ENCODE measurements at places on chromosomes 13 and 19.

- no peak for DNase-seq
These were observed 783.3 kb upstream of the ATXN8OS start for GRCh38 chr13:69324090-69324886.

- no peak for DNase-seq
These were observed 68.4 kb upstream of the SPATA13 start for GRCh38 chr13:24092108-24092507.

DNA sequence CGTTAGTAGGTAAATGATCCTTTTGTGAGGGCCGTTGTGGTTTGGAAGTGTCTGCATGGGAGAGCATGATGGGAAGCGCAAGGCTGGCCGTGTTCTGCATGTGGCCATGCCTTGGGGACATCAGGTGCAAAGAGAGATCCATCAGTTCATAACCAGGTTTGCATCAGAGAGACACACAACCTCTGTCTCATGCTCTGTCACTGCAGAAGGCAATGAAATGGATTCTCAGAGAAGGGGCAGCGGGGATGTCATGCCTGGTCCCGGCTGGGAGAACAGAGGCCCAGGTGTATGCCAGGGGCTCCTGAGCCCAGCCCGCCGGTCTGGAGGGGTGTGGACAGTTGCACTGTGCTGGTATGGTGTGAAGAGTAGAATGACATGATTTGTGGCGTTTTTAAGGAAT lies 60.2 kb downstream of the GGACT start:
- no peak for DNase-seq

DNA sequence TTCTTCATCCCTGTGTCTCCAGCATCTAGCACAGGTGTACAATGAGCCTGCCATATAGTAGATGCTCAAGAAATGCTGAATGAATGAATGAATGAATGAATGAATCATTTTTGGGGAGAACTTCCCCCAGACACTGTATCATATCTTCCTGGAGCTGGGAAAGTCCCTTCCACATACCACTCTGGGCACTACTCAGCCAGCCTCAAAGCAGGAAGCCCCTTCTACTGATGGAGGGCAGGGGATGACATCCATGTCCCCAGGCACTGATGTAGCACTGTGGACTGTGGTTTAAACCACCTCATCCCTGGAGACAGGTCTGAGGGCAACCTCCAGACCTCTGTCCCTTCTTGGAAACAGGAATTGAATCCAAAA lies 4.8 kb downstream of the GNA15 start:
- DNase-seq, result no peak

DNA sequence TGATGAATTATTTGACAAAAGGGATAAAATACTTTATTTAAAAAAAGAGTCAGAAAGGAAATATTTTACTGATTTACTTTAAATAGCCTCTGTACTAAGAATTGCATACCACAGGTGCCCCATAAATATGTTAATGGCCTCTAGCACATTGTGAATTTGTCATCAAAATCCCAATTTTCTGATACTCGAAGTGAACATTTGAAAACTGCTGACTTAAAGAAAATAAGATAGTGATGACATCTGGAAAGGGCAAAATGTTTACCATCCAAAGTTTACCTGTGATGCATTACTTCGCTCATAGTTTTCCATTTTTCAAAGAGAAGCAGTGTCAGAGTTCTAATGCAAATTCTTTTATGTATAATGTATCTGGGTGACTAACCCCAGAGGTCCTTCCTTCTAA lies 455.4 kb downstream of the KLF5 start:
- no peak for DNase-seq

GRCh38 chr13:50106559-50106958 lies 91.3 kb downstream of the KCNRG start:
- no peak for DNase-seq

GRCh38 chr13:33793726-33794125 lies 24.2 kb upstream of the RFC3 start:
- DNase-seq, result no peak

- peak; percentile 73 for DNase-seq
These were observed 20.8 kb upstream of the SGCG start for GRCh38 chr13:23159760-23160637.

GRCh38 chr19:34985249-34986022 lies 14.7 kb upstream of the GRAMD1A start:
- DNase-seq, result peak; percentile 43

DNA sequence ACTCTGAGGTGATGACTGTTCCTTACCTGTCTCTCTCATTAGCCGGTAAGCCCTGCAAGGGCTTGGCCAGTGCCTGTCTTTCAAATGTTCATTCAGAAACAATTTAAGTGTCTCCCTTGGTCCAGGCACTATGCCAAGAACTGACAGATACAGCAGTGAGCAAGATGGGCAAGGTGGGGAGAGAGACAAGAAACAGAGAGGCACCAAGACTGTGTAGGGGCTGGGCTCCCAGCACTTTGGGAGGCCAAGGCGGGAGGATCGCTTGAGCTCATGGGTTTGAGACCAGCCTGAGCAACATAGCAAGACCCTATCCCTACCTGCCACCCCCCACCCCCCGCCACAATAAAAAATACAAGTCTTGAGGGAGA lies 1.3 kb upstream of the CCNE1 start:
- no peak for DNase-seq

DNA sequence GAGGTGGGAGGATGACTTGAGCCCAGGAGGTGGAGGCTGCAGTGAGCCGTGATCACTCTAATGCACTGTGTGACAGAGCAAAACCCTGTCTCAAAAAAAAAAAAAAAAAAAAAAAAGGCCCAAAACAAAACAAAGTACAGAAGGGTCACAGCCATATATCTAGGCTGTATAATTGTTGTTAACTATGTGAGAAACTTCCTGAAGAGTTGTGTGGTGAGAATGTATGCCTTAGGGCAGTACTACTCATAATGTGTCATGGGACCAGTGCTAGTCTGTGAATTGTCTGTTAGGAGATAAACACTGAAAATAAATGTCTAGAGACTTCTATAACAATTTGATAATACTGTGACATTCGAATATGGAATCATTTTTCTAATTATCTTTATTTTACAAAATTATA lies 43.1 kb downstream of the PAN3 start:
- DNase-seq, result peak; percentile 11

DNA sequence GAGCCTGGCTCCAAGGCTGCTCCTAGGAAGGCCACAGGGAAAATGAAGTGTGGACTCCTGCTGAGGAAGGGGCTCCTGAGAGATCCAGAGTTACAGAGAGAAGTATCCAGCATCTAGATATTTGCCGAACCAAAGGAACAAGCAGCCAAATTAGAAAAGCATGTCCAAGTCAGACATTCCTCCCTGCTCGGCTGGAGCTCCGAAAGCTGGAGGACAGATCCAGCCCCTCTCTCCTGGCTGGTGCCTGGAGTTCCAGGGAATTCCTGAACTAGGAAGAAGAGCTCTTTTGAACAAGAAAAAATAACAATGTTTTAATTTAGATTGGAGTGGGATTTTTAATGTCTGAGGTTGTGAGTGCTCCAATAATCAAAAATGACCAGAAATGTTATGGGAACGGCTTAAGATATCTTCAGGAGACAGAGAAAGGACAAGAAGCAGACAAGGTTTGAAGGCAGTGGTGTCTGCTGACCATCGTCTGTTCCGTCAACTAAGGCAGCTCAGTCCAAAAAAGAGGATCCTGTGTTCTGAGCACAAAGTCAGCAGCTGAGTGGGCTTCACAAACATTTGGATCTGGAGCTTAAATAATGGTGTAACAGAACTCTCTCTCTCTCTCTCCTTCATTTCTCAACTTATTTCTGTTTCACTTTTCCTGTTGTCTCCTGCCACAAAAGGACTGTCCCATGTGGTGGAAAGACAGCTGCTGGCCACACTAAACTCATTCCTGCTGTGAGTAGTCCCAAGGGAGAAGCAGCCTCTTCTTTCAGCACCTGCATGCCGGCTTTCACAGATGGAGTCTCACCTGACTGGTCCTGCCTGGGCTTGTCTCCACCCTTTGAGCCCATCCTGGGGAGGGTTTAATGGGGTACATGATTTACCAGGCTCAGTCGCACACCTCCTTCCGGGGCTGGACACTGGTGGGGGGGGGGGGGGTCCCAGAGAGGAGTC lies 31.5 kb upstream of the IRS2 start:
- DNase-seq, result peak; percentile 28

GRCh38 chr19:15299568-15300409 lies 32.5 kb downstream of the BRD4 start:
- DNase-seq, result peak; percentile 50

DNA sequence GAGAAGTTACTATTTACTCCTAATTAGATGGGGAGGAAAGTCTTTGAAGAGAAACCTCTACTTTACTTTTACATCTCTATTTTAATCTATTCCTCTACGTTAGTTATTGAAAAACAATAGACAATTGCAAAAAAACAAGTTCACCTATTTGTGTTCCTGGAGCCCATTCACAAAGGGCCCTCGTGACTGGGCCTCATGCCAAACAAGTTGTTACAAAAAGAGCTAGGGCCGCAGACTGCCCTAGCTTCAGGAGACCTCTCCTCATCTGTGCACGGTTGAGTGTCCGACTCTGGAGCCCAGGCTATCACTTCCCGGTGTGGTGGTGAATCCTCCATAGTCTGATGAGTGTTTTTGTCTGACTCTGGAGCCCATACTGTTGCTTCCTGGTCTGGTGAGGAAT lies 190.9 kb downstream of the ZNF486 start:
- no peak for DNase-seq

DNA sequence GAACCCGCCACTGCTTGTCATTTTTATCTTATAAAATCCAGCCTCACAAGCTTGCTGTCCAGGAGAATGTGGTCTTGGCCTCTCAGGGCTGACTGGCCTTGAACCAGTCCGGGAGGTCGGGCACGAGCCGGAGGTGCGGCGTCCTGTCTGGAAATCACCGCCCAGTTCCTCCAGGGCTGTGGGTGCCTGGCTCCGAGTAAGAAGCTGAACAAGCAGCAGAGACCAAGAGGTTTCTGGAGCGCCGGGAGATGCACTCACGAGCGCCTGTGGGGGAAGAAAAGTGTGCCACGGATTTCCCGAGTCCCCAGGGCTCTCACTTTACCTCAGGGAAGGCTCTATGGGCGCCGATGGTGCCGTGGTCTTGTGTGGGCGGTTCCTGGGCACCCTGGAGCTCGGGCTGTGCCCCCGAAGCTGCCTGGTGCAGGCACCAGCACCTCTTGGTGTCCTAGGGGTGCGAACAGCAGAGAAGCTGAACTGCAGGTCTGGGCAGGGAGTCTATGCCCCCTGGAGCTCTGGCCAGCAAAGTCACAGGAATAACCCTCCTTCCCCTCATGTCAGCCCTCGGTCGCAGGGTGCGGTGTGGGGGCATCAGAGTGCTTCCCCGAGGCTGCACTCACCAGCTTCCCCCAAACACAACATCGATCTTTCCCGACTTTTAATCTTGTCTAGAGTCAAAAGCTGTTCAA lies 50.0 kb downstream of the GAS6 start:
- DNase-seq, result no peak

GRCh38 chr13:48526286-48526685 lies 6.6 kb downstream of the RCBTB2 start:
- no peak for DNase-seq

DNA sequence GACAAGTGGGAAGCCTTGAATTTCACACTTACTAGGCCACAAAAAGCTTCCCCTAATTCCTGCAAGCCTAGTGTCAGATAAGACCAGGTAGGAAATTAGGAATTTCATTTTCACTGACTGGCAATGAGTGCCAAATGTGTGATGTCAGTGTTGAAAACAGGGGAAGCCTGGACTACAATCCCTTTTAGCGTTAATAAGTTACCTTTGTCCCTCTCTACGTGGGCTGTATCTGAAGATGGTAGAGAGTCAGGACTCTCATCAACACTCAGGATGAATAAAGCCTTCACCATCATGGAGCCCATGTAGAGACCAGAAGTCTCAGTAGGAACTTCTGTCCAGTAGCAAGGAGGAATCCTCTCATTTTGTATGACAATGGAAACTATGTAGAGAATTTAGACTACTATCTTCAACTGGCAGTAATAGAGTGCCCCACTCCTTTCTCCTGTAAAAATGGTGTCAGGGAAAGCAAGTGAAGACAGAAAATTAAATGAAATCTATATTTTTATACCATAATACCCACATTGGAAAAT lies 324.1 kb upstream of the KLHL1 start:
- no peak for DNase-seq

DNA sequence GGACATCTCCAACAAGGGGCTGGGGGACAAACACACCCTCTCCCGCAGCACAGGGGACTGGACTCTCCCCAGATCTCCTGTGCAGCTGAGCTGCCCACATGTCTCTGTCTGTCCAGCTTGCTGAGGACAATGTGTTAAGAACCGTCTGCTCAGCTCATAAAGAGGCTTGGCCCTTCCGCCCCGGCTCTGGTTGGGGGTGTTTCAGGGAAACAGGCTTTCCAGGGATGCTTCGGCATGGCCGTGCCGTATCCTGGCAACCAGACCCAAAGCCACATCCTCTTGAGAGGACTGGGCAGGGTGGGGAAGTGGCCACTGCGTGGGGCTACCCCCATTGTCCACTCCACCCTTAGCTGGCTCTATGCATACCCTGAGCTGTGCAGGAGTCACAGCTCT lies 41.1 kb upstream of the CHST8 start:
- DNase-seq, result no peak

GRCh38 chr19:36081385-36081784 lies 26.7 kb downstream of the WDR62 start:
- no peak for DNase-seq

DNA sequence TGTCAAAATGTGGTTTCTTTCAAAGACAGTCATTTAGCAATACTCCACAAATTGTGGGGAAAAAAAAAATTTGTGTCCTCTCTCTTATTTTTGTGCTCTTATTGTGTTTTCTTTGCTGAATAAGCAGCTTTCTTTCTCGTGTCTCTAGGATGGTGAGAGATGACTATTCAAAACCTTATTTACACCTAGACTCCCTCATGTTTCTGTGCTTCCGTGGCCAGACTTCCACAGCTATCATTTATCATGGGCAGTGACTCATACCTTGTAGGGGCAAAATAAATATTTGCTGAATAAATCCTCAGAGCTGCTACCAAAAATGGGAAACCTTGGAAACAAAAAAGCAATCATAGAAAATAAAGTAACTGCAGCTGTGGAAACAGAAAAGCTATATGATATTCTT lies 204.9 kb upstream of the MIR17HG start:
- DNase-seq, result peak; percentile 12

- peak; percentile 98 for DNase-seq
These were observed at the start of gene TRAPPC5 for GRCh38 chr19:7680606-7681339. TRAPPC5 (plus strand) TSS chr19:7680833; CDS start chr19:7682254, 1,421 bp downstream.

DNA sequence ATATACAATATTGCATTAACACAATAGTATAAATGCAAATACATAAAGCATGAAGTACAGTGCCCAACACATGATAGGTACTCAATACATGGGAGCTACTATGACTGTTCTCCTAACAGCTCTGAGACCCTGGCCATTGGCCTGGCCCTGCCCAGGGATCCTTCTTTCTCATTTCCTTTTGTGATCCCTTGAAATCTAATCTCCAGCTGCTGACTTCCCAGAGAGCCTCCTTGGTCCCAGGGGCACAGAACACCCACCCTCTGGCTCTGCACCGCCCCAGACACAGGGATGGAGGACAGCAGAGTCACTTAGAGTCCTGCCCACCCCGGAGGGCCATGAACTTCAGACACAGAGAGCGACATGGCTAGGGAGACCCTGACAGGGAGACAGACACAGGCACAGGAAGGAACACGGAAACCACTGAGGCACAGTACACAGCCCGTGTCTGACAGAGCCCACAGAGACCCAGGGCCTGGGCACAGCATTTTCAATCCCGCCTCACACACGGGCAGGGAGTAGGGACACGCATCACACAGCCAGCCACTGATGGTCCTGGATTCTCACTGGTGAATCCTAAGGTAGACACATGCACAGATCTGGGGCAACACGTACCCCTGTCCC lies 4.2 kb upstream of the SYCN start:
- no peak for DNase-seq
